ENCODE measurements at places on chromosomes 11 and 22.

DNA sequence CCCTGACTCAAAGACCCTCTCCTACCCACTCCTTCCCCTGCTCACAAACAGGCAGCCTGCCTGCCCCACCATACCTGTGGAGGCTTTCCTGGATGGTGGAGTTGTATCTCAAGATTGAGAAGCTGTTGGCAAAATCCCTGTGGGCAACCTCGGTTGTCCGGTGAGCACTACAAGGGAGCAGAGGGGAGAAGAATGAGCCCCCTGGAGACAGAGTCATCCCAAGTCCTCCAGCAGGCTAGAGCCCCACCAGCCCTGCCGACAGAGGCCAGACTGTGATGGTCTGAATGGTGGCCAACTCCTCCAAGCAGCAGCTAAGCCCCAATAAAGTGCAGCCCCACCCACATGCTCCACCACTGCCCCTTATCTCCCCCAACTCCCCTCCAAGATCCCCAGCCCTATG lies 17.5 kb downstream of the TMPRSS13 start:
- no peak for DNase-seq

- DNase-seq = no peak
These were observed 37.3 kb upstream of the MYO18B start for GRCh38 chr22:25704701-25705100.

- DNase-seq = no peak
These were observed 331.8 kb downstream of the FAT3 start for GRCh38 chr11:92556431-92556830.

- no peak for DNase-seq
These were observed 8.0 kb downstream of the CAPN5 start for GRCh38 chr11:77074626-77075221.

DNA sequence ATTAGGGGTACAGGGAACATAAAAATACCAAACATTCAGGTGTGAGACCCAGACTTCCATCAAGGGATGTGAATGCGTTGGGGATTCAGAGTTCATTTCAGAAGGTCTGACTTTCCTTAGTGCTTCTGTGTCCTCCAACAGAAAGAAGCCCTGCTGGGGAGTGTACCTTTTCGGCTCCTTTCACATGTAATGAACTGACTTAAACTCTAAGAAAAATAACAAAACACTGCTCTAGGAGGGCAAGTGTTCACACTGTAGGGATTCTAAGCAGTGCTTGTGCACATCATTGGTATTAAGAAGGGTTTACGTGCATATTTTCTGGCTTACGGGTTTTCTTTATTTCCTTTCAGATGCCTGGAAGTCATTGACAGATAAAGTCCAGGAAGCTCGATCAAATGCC lies 15.7 kb upstream of the TTC36 start:
- no peak for DNase-seq

- DNase-seq = no peak
These were observed 9.5 kb upstream of the LTO1 start for GRCh38 chr11:69684651-69685050.

DNA sequence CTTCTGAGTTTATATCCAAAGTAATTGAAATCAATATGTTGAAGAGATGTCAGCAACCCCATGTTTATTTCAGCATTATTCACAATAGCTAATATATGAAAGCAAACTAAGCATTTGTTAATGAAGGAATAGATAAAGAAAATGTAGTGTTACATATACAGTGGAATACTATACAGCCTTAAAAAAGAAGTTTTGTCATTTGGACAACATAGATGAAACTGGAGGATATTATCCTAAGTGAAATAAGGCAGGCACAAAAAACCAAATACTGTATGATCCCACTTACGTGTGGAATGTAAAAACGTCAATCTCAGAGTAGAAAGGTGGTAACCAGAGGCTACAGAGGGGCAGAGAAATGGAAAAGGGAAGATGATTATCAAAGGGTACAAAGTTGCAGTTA lies 10.2 kb downstream of the MRGPRX2 start:
- no peak for DNase-seq

DNA sequence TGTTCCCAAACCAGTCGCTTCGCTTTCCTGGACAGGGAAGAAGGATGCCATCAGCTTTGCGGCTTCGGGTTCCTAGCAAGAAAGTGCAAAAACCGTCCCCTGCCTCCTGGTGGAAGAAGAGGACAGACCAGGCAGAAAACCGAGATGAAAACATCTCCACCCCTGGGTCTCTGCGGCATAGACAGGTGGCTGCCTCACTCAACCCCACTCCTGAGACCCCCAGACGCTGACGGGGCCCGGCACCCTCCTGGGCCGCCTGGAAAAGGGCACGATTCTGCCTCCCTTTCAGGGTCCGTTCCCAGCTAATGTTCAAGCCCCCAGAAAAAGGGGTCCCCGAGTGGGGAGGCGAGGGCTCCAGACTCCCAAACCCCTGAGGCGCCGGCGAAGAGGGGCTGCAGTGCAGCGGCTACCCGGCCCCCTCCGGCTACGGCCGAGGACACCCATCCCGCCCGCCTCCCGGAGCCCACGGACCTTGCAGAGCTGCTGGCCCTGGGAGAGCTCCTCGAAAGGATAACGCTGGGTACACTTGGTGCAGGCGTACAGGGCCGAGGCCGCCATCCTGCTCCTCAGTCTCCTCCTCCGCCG lies 569 bp downstream of the FAM76B start:
- DNase-seq = peak; percentile 9

DNA sequence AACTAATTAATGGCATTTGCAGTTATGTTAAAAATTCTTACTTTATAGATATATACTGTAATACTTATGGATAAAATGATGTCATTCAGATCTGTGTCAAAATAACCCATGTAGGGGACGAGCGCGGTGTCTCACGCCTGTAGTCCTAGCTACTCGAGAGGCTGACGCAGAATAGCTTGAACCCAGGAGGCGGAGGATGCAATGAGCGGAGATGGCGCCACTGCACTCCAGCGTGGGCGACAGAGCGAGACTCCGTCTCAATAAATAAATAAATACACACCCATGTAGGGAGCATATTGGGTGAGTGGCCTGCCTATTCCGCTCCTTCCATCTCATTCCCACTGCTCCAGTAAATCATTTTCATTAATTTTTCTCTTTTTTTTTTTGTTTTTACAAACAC lies 7.1 kb downstream of the SNU13 start:
- no peak for DNase-seq

DNA sequence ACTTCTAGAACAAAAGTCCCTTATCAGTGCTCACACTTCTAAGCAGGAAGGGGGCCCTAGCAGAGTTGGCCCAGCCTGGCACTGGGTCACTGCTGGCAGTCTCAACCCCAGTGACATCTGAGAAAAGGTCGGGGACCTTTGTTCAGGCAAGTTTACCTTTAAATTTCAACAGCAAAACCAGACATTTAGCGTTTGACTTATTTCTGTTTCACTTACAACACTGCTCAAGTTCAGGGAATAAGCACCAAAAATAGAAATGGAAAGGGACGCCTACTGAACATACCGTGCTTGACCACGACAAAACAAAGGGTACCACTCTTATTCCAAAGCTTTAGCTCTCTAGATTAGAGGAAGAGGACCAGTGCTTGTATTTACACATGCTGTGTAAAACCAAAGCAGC lies 26.2 kb downstream of the PITPNB start:
- DNase-seq = no peak

DNA sequence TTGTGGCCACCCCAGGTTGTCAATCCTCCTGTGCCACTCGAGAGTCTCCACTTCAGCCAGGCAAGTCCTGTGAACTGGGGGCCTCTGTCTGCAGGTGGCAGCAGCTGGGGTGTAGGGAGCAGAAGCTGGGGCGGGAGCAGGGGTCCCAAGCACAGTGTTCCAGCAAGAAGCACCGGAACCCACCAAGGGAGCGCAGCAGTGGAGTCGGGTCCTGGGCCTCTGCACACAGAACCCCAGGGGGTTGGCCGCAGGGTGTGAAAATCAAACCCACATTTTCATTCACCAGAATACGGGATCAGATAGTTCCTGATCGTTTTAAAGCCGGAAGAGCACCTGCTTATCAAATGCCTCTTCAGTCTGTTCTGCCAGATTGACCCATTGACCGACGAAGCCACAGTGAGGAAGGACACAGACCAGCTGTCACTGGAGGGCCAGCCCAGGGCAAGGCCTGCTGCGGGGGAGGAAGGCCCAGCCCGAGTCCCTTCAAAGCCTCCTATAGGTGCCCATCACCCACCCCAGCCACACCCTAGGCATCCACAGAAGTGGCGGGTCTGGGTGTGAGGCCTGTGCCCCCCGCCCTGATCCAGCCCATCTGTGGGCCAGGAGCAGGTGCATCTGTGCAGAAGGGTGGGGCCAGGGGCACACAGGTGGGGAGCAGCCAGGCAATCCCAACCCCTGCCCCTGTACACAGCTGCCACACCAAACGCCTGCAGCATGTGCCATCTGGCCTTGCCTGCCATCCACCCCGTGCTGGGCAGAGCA lies 34.1 kb downstream of the RSPH14 start:
- DNase-seq = no peak

- DNase-seq = no peak
These were observed 30.1 kb downstream of the SYT9 start for GRCh38 chr11:7281809-7282208.
